ENCODE measurements at places on chromosomes 4 and X.

DNA sequence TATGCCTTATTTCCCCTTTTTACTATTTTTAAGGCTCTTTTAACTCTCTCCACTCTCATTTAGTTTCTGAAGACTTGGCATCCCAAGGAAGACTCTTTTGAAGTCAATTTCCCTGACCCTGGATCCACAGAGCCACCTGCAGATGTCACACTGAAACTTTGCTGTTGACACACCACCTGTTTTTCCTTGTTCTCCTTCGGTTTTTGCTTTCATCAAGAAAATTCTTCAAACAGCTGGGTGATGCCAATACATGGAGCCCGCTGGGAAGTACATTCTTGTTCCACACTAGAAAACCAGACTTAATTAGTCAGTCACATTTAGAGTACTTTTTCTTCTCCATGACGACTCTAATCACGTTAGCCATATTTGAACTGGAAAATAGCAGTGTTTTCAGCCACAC is 293.9 kb downstream of the PDGFC start:
- no peak for DNase-seq

DNA sequence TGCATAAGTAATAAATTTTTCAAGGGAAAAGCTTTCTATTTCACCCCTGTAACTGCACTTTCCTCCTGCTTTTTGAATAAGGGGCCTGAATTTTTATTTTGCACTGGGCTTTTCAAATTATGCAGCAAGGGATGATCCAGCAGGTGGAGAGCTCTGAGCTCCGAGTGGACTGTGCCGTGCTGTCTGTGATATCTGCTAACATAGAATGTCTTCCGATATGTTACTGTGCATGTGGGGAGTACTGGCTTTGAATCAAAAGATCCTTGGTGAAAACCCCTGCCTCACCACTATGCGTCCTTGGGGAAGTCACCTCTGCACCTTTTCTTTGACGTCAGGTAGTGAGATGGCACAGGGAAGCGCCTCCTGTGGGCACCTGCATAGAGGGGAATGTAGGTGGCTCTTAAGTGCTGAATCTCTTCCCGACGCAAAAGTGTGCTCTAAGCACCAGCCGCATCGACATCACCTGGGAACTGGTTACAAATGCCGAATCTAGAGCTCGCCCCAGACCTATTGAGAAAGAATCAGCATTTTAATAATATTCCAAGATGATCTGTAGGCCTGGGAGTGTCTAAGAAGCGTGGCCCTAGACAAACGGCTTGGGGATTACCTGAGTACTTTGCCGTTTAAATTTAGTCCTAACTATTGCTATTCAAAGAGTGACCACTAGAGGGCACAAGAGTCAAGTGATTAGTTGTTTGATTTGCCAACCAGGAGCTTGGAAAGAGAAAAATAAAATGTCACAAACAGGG is 19.2 kb upstream of the WFS1 start:
- no peak for DNase-seq

GRCh38 chrX:87687703-87688102 is 170.1 kb downstream of the KLHL4 start:
- no peak for DNase-seq

DNA sequence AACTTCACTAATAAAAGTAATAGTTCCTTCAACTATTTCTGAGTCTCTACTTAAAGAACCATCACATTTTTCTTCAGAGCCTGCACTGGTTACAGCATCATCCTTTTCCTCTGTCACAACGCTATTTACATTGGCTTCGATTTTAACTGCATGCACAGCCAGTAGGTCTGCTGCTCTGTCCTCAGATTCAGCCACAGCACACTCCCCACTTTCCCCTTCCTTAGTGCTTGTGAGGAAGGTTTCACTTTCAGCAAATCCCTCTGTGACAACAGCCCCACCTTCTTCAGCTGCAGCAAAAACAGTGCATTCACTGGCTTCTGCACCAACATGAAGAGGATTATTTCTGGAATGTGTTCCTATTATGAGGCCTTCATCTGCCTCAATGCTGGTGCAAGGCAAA is 25.7 kb downstream of the BOD1L1 start:
- no peak for DNase-seq

DNA sequence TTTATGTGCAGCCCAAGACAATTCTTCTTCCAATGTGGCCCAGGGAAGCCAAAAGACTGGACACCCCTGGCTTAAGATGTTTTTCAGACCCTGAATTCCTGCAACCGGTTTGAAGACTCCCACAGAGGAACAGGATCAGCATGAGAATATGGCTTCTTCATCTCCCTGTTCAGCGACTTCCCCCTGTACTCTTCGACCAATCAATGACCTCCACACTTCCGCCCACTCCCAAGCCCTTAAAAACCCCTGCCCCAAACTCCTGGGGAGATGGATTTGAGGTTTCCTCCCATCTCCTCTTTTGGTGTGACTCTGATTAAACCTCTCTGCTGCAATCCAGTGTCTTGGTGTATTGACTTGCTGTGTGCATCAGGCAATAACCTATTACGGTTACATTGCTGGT is 344.4 kb downstream of the NR3C2 start:
- DNase-seq: no peak

DNA sequence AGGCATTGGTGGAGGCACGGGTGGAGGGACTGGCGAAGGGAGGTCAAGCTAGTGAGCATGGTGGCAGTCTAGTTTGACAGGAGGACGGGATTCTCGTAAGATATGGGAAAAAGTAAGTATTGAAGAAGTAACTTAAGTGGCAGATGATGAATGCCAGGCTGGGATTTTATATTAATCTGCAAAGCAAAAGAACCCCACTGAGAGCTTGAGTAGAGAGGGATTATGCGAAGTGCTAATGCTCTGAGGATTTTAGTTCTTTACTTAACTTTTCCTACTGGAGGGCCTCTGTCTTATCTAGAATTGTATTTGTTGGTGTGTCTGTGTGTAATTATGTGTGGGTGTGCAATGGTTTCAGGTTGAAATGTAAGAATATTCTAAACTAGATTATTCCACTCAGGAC is 327.9 kb downstream of the FAT4 start:
- no peak for DNase-seq

DNA sequence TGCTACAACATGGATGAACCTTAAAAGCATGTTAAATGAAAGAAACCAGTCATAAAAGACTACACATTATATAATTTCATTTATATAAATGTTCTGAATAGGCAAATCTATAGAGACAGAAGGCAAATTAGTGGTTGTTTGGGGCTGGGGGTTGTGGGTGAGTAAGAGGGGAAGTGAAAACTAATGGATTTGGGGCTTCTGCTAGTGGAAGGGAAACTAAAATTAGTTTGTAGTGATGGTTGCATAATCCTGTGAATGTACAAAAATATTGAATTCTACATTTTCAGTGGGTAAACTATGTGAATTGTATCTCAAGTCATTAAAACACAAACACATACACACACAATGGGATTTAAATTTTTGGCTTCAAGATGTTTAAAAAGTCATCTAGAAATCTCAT is 25.4 kb upstream of the LIMCH1 start:
- DNase-seq: no peak

GRCh38 chr4:83387476-83388312 is 53.0 kb upstream of the HPSE start:
- no peak for DNase-seq

DNA sequence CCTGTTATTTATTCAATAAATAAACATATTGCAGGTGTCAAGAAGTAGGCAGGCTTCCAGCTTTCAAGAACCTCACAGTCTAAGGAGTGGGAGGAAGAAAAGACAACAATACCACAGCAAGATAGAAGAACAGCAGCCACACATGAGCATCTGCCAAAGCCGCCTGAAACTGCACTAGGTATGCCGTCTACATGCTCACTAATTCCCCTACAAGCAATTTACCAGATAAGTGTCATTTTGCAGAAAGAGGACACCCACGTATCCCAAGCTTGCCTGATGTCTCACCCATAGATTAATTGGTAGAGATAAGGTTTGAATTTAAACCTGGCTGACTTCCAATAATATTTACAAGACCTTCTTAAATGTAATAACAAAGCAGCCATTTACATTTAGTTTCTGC is 439.4 kb upstream of the CPEB2 start:
- no peak for DNase-seq

DNA sequence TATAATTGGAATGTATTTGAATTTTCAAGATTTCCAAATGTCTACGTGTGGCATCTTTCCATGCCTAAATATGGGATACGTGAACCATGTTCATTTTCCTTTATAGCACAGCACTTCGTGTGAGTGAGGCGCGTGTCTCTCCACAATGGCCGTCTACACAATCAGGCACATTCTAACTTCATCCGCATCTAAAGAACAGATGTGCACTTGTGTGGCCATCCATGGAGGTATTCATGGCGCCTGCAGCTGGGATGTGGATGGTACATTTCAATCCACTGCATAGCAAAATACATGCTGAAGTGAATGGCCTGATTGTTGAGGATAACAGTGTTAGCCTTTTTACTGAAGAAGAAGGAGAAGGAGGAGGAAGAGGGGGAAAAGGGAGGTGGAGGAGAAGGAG is 34.5 kb upstream of the TRIM2 start:
- no peak for DNase-seq

GRCh38 chrX:40933706-40934425 is 151.4 kb upstream of the USP9X start:
- no peak for DNase-seq

DNA sequence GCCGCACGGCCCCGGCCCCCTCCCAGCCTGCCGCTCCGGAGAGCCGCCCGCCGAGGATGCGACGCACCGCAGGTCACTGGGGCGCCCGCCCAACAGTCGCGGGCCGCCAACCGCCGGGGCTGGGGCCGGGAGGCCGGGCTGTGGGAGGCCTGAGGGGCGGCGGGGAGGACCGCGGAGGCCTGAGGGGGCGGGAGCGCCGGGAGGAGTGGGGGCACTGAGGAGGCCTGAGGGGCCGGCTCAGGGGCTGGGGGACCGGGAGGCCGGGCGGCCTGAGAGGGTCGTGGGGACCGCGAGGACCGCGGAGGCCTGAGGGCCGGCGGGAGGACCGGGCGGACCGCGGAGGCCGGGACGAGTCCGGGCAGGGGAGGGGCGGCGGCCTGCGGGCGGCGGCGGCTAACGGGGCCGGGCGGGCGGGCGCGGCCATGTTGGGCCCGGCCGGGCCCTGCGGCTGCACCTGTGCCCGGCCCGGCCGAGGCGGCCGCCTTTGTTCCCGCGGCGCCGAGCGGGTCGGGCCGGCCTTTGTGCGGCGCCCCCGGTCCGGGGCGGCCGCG is 353 bp downstream of the NSD2 start:
- DNase-seq: no peak

GRCh38 chr4:176186067-176186466 is 9.3 kb downstream of the SPATA4 start:
- DNase-seq: no peak

DNA sequence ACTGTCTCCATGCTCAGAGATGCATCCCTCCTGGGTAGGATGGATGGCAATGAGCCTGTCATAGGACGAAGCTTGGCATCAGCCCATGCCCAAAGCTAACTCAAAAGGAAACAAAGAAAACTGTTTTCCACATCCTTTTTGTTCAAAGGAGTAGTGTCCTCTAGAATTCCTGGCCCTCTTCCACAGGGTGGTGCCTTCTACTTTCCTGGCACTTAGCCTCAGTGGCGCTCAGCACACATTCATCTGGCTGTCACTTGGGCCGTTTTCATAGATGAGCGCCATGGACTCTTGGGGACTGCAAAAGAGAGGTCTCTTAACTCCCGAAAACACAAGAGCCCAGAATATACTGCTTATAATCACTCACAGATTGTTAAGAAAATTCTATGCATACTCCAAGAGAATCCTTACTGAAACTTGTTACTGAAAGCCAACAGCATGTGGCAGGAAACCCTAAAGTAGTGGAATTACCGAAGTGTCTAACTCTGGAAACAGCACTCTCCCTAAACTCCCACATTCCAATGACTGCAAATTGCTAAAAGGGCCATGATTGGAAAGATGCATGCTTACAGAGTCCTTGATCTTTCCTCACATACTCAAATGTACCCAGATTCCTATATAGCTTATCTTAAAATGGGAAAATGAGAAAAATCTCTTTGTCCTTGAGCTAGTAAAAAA is 110.0 kb downstream of the HS6ST2 start:
- no peak for DNase-seq

DNA sequence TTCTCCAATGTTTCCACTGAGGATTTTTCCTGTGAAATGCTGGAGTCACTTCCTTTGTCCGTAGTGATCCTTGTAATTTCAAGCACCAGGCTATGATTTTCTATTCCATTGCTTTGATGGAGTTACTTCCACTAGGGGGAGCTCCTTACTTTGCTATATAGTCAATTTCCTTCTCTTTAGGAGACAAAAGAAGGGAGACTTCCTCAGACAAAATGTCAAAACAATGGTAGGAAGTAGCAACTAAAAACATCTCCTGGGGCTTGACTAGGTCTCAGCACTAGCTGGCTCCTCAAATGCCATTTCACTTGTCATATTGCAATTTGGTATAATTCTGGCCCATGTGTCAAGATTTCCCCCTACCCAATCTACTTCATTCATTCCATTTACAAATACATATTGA is 24.1 kb downstream of the ZCCHC12 start:
- no peak for DNase-seq

DNA sequence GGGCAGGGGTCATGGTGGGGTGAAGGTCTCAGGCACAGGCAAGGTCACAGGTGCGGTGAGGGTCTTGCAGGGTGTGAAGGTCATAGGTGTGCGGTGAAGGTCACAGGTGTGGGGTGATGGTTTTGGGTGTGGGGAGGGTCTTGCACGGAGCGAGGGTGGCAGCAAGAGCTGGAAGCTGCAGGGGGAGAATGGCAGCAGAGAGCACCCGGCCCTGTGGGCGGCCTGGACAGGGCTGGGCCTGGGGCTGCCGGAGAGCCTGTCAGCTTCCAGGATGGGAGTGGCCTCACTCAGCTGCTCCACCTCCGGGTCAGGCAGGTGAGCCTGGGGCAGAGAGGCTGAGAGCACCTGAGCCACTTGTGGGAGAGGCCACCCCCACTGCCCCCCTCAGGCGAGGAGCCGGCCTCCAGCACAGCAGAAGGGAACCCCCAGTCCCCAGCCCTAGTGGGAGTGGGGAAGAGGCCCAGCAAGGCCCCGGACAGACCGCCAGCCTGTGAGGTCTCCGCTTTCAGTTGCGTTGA is 1.5 kb downstream of the MSANTD1 start:
- no peak for DNase-seq

DNA sequence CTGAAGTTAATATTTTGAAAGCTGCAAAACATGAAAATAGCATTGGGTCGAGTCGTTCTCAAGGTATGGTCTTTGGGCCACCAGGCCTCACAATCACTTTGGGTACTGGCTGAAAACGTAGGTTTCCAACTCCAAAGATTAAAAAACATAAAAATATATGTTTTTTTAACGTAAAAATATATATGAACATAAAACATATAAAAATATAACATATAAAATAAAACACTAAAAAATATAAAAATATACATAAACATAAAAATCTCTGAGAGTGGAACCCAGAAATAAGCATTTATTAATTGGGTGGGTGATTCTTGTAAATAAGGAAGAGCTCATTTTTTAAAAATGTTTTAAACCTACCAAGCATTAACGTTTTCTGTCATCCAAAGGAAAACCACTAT is 666 bp upstream of the PDS5A start:
- no peak for DNase-seq

- DNase-seq: no peak
Observed at GRCh38 chrX:115561605-115562479, 868 bp downstream of the PLS3 start.

DNA sequence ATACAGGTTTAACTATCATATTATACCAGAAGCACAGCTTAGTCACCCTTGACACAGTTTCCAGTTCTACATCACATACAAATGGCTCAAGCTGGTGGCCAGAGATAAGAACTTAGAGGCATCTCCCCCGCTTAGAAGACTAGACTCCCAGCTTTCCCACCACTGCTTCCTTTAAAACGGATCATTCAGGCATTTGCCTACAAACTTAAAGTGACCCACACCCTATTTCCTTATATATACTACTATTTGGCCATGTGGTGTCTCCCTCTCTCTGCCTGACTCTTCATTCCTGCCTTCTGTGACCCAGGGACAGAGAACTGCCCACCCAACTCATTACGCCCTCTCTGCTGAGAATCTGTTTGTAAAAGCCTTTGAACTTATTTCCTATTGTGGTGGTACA is 781.2 kb upstream of the DIAPH2 start:
- DNase-seq: no peak
